ENCODE measurements at places on chromosomes 2 and 18.
A peak's percentile ranks its signal among the peaks of the same experiment; 100 is the strongest.

DNA sequence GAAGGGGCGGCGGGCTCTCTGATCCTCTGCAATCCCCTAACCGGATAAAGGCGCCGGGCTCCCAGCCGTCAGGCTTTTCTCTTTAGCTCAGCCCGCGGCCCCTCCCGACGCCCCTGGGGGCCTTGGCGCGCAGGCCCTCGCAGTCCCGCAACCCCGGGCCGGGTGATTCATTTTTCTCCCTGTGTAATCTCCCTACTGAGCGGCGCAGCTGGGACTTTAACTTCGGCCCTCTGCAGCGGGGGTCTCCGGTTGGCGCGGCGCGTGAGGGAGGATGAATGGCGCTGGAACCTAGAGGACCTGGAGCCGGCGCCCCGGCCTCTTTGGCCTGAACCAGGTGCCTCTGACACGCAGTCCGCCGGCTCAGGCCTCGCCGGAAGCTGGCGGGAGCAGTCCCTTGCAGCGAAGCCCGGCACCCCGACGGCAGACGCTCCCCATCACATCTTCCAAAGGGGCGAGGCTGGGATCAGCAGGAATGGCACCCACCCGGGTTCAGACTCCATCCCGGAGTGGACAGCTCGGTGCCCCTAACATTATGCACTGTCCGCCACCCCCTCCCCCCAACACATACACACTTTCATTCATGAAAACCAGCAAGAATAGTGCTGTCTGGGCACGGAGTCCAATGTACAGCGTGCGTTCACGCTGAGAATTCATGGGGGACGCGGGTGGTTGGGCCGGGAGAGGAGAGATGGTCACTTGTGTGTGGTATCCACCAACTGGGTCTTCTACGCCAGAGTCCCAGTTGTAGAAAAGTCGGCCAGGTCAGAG is 1.2 kb downstream of the CNGA3 start:
- no peak for DNase-seq

- DNase-seq, result no peak
Measured at GRCh38 chr2:46653539-46653938, 174.2 kb downstream of the TMEM247 start.

GRCh38 chr2:67457699-67458098 is 60.6 kb downstream of the ETAA1 start:
- no peak for DNase-seq

DNA sequence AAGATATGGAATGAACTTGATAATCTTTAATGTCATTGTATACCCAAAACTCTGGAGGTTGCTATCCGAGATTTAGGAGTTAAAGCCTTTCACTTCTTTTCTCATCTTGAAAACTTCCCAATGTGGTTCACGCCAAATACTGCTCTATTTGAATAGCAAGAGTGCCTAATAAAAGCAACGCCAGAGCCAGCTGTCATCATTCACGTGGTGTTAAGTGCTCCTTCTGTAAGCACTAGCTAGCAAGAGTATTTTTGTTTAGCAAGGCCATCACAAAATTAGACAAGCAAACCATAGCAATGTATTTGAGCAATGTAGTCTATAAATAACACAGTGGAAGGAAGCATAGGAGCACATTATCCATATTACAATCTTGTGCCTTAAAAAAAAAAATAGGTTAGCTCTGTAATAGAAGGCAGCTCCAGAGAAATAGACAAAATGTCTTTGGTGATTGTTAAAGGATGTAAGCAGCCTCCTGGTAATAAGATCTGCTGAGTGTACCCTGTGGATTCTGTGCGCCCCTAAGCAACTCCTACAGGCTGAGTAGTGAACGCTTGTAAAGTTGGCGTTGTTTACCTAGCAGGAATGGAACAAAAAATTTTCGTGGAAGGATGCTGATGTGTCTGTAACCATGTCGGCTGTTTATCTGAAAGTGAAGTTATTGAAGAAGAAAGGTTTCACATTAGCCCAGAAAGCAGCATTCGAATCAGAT is 518.0 kb downstream of the CNTNAP5 start:
- DNase-seq, result no peak

GRCh38 chr18:9065864-9066263 is 36.6 kb upstream of the NDUFV2 start:
- no peak for DNase-seq

DNA sequence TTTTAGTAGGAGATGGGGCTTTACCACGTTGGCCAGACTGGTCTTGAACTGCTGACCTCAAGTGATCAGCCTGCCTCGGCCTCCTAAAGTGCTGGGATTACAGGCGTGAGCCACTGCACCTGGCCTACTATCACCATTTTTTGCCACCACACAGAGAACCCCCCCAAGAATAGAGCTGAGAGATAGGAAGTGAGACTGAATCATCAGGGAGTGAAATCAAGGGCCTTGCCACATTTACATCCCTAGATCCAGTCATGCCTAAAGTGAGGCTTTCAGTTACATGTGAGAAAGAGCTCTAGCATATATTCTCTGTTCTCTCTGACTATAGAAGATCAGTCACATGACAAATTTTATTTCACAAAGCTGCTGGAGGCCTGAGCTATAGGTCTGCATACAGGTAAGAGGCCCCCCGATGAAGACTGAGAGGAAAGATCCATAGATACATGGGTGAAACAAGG is 28.0 kb upstream of the KCMF1 start:
- no peak for DNase-seq

DNA sequence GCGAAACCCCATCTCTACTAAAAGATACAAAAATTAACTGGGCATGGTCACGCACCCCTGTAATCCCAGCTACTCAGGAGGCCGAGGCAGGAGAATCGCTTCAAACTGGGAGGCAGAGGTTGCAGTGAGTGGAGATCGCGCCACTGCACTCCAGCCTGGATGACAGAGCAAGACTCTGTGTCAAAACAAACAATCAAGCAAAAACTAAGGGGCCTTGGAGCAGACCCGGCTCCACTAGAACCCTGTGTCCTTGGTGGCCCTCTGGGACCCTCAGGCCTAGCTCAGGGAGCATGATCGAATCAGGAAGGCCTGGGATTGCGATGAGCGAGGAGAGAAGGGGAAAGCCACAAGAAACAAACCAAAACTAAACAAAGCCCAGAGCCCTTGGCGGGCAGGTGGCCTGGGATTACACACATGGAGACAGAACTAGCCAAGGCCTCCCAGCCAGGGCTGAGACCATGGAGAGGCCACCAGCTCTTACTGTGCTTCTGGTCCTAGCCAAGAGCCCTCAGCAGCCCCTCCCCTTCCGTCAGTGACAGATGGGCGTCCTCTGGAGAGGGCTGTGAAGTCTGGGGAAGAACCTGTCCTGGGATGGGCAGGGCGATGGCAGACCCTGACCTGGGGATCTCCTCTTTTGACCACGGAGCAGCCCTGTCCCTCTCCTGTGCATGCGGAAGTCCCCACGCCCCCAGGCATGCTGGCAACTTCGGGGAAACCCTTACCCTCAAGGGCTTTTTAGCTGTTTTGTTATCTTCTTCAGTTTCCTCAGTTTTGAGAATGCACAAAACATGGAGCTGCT is 27.4 kb upstream of the CATIP start:
- no peak for DNase-seq

DNA sequence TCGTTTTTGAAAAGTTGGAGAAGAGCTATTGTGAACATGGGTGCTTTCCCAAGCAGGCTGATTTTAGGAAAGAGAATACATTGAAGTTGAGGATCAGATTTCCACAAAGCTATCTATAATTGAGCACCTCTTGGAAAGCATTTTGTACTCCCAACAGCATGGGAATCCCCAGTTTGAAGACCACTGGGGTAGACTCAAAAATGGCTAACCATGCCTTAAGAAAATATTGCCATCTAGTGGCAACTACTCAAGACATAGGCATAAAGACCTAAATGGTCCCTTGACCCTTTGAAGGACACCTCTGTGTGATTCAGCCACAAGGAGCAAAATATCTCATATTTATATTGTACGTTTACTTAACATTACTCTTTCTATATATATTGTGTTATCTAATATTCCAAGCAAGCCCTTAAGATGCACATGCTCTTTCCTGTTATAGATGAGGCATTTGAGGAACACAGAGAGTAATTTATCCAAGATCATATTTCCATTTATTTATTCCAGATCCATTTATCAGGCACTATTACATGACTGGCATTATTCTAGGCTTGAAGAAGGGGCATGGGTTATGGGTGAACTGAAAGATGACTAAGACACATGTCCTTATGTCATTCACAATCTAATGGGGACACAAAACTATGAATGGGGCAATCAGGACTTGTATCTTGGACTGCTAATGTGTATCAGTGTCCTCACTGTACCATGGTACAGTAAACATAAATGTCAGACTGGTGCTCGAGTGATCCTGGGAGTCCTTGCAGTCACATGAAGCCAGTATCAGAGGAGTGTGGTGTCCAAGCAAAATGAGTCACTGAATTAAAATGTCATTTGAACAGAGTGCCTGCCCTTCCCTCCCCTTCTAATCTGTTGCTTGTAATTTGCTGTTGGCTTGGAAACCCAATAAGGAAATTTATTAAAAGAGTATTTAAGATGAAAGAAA is 121.0 kb upstream of the XPO1 start:
- peak; percentile 37 for DNase-seq

GRCh38 chr18:811892-812375 is at the start of gene YES1:
TSS of gene YES1 (minus strand) at chr18:812242. CDS start at chr18:756827, 55,415 bp downstream.
- DNase-seq, result peak; percentile 58

- no peak for DNase-seq
Measured at GRCh38 chr2:1985571-1985970, 241.3 kb upstream of the PXDN start.

DNA sequence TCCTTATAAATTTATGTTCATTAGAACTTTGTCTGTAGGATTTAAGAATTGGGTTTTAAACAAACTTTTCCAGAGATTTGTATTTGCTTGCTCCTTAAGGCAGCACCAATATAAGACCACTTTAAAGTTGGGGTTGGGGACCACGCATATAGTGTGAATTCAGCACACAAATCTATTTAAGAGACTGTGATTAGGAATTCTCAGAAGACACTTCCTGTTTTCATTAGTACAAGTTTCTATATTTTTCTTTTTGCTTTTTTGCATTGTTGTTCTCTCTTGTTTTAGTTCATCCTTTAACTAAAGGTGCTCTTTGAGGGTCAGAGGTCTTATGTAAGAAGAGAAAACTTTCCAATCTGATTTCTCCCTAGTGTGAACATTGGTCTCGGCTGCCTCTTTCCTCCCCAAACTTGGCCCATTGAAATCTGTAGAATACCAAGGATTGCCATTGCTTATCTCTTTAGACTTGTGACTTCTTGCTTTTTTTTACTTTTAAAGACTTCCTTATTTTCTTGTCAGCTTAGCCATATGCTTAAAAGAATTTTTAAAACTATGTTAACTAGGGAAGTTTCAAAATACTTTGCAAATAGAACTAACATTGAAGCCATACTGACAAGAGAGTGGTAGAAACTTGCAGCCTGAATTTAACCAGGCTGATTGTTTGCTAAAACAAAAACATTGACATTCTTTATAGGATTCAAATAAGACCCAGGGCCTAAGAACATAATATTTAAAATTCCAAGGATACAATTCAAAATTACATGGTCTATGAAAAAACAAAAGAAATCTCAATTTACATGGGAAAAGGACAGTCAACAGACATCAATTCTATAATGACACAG is 264.1 kb upstream of the FN1 start:
- no peak for DNase-seq

- DNase-seq, result no peak
Measured at GRCh38 chr2:139720056-139720455, 939.9 kb upstream of the NXPH2 start.

DNA sequence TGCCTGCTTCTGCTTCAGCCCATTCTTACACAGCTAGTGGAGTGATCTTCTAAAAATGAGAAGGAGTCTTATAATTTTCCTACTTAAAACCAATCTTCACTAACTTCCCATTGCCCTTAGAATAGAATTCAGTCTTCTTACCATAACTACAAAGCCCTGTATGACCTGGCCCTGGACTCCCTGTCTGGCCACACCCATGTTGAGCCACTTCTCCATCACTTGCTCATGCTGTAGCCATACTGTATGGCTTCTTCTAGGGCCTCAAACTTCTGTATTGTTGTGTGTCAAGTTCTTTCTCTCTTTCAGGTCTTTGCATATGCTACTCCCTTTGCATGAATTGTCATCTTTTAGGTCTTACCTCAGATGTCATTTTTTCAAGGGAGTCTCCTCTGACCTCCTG is 11.2 kb downstream of the DGUOK start:
- no peak for DNase-seq

DNA sequence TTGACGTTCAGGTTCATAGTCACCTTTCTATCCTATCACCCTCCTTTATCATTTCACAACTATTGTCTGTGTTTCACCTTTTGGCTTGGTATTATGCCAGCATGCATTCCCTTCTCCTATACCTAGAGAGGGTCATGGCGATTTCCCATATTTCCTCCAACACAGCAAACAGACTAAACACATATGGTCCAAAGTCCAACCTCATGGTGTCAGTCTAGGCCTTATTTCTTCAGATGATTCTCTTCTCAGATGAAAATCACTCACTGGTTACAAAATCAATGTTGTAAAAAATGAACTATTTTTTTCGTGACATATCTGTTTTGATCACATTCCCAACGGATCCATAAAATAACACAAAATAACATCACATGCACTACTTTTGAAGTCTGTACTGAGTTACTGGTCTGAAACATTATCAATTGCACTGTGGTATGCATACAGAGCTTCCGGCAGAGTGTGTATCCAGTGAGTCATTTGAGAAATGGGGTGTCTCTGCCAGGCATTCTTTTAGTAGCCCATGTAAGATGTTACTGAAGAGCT is 204.8 kb upstream of the GALNT5 start:
- DNase-seq, result no peak

- no peak for DNase-seq
Measured at GRCh38 chr18:48791636-48792105, 159.1 kb downstream of the SMAD7 start.

DNA sequence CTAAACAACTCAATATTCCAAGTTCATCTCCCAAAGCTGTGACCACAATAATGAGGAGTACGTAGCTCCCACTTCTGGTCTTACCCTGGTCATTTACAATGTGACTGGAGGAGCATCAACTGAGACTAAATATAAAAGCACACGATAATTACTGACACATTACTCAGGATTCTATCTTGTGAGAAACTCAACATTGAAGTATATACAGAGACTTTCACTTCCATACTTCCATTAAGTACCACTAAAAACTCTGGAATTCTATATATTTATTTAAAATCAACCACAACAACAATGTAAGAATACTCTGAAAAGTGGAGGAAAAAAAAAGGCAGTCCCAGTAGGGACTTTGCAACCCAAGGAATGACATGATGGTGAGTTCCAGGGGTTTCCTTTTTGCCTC is 61.4 kb downstream of the XDH start:
- DNase-seq, result no peak

DNA sequence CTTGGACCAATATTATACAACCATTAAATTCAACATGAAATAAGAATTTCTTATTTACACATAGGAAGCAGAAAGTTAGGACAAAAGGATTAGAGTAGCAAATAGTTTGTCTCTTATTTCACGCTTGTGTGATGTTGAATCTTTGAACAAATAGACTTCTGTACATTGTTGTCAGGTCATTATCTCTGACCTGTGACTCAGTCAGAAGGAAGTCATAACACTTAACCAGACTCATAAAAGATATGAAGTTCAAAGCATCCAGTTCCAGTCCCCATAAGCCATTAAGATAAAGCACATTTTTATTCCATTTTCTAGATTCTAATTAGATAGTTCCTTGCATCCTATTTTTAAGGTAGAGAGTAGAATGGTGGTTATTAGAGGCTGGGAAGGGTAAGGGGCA is 130.8 kb downstream of the UPP2 start:
- no peak for DNase-seq
